ENCODE measurements at places on chromosomes 7 and 10.

DNA sequence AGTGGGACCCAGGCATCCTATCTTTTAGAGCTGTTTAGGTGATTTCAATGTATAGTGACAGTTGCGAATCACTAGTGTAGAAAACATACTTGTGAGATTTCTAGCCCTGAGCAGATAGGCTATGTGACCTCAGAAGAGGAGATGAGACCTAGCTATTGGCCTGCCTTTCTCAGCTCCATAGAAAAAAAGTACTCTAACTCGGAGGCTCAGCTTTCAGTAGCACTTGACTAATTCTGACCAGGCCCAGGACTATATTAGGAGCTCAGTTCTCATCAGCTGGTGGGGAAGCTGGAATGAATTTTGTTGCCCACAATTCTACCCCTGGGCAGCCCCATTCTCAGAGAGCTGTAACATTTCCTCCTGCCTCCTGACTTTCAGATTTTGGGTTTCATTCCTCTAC lies 179.9 kb upstream of the NAMPT start:
- no peak for DNase-seq

- no peak for DNase-seq
Observed at GRCh38 chr7:44289341-44290251, 35.8 kb downstream of the CAMK2B start.

GRCh38 chr10:49140304-49141177 lies 6.7 kb upstream of the FAM170B start:
- DNase-seq = no peak

- no peak for DNase-seq
Observed at GRCh38 chr10:50375745-50376144, 124.4 kb upstream of the ASAH2 start.

GRCh38 chr10:12358863-12359564 lies 9.7 kb downstream of the CAMK1D start:
- no peak for DNase-seq

All from activated CD4-positive, alpha-beta T cell treated with anti-CD3 and anti-CD28 coated beads, Interleukin-2, amount 50 U/mL, for 16 hours (primary cell).